ENCODE measurements at places on chromosomes 6 and 20. TPM values are rescaled to one million over a fixed set of nuclear protein-coding genes. Genes with fewer than 3 reads are reported as not detected.

Gene MARCKS
- total RNA-seq, result 26.4 TPM

- H3K4me3 ChIP-seq, result no peak overlapping the region
- H3K27ac ChIP-seq, result no peak overlapping the region
- H3K4me1 ChIP-seq, result no peaks in the 10 kb centered on the region
- no peaks in the 10 kb centered on the region for H3K27me3 ChIP-seq
- H3K36me3 ChIP-seq, result no peaks in the 10 kb centered on the region
- DNase-seq, result no peak
Observed at GRCh38 chr6:12359036-12359435, 68.9 kb downstream of the EDN1 start.

DNA sequence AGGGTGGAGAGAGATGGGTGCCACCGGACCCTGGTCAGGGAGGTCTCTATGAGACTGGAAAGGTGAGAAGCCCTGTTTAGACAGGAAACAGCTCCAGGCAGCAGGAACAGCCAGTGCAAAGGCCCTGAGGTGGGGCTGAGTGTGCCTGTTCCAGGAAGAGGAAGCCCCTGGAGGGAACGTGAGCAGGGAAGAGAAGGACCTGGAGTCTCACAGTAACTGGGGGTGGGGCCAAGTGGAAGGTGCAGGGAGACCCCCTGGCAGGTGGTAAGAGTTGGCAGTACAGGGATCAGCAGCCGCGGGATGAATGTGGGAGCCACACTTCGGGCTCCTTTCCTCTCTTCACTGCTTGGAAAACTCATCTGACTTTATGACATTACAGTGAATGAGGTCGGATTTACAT is 43.8 kb upstream of the CST5 start:
- DNase-seq, result no peak
- H3K27ac ChIP-seq, result no peak overlapping the region

Gene HLA-DOA
- 22.8 TPM for total RNA-seq

- H3K27me3 ChIP-seq, result peaks cover 92% of the 10 kb centered on the region
- H3K27ac ChIP-seq, result no peak overlapping the region
- no peak overlapping the region for H3K4me3 ChIP-seq
- no peak for DNase-seq
- no peaks in the 10 kb centered on the region for H3K4me1 ChIP-seq
Observed at GRCh38 chr20:46324960-46325703, 16.8 kb upstream of the CDH22 start.

GRCh38 chr6:47780510-47781356 is 1.1 kb upstream of the OPN5 start:
- H3K27me3 ChIP-seq, result peaks cover 4% of the 10 kb centered on the region
- peak overlapping the region; percentile 25 for H3K27ac ChIP-seq
- H3K36me3 ChIP-seq, result no peaks in the 10 kb centered on the region
- no peak overlapping the region for H3K4me3 ChIP-seq
- peak; percentile 23 for DNase-seq
- H3K4me1 ChIP-seq, result peaks cover 4% of the 10 kb centered on the region

DNA sequence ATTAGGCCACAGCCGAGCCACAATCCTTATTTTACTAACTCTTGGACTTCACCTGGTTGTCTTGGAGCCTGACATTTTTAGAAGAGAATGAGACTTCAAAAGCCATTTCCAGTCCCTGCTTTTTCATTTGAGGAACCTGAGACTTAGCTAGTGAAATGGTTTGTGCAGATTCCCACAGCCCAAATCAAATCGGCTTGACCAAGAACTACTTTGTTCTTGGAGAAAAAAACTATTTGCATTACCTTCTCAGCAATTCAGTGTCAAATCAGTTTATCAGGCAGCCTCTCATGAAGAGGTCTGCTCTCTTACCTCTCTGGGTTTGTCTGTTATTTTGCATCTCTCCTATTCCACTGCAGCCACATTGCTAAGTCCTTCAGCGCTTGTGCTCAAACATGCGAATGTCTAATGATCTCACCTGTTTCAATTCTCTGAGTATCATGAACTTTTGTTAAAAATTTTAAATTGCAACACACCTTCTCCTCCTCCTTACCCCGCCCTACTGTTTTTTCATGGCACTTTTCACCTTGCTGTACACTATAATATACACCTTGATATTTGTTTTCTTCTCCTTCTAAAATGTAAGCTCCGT is 573 bp upstream of the IFNGR1 start:
- DNase-seq, result no peak
- H3K27me3 ChIP-seq, result no peaks in the 10 kb centered on the region
- peaks cover 55% of the 10 kb centered on the region for H3K4me1 ChIP-seq

DNA sequence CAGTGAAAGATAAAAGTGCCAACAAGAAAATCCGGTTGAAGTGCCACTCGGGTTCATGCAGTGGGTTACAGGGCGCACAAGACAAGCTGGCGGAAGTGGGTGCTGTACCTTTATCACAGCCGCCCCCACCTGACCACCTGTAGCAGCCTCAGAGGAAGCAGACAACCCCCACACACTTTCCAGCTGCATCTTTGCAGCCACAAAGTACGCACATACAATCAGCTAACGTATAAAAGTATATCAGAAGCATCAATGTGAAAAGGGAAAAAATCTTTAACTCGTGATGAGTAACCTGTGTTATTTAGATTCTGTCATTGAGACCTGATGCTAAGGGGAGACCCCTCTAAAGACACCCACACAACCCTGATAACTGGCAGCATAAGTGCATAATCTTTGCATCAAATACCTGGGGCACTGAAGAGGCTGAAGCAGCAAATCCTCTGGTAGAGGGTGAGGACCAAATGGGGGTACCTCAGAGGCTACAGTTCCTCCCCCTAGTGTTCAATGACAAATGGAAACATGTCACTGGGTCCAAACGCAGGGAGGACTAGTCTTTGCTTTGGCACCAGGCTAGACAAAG is 22.1 kb downstream of the BACH2 start:
- H3K27ac ChIP-seq, result no peak overlapping the region
- DNase-seq, result no peak
- no peak overlapping the region for H3K4me3 ChIP-seq
- H3K36me3 ChIP-seq, result no peaks in the 10 kb centered on the region
- no peaks in the 10 kb centered on the region for H3K27me3 ChIP-seq

DNA sequence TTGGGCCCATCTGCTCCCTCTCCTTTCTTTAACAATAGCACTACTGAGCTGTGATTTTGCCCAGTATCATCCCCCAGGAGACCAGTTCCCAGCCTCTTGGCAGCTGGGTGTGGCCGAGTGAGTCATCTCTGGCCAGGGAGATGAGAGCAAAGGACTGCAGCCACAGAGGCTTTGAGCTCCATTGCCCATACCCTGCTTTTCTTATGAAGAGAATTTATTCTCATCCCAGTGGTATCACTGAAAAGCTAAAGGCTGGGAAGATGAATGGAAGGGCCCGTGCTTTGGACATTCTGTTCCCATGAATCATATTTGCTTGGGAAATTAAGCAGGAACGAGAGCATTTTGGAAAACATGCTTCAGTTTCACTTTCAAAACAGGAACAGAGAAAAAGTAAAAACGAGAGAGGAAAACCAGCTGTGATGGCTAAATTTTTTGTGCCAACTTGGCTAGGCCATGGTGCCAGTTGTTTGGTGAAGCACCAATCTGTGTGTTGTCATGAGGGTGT is 14.9 kb downstream of the CST3 start:
- peak; percentile 66 for DNase-seq
- no peaks in the 10 kb centered on the region for H3K36me3 ChIP-seq
- H3K4me3 ChIP-seq, result peak overlapping the region; percentile 42
- H3K27ac ChIP-seq, result peak overlapping the region; percentile 70

DNA sequence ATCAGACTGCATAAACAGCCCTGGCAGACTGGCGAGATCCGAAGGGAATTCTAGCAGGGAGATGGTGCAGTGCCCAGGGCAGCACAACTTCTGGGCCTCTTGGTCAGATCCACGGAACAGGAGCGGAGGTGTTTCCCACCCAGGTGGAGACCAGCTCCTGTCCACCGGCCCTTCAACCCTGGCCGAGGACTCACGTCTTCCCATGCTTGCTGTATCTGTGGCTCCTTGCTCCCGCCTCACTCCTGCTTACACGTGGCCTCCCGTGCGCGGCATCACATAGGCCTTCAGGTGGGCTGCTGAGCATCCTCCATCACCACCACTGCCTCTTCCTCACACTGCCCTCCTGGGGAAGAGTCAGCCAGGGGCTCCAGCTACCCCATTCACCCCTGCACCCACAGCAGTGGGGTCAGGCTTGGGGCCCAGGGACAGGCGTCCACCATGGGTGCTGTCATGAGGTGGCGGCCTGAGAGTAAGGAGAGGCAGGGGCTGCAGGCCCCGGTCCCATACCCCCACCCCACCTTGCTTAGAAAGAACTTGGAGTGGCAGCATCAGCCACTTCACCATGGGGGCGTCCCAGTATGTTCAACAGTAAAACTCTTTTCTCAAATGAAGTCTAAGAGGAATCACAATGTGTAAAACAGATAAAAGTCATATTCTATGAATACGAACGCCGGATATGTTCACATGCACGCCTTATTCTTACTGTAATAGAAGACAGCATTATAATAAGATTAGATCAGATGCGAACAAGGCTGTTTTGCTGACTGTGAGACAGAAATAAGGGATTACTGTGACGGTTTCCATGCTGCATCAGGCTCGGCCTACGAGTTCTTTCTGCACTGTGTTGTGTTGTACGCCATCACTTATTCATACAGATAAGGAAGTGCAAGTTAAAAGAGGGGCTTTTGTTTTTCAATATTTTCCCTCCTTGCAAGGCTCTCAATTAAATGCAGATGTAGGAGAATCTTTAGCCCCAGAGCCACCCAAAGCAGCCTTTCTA is 165.4 kb downstream of the GRM4 start:
- H3K4me3 ChIP-seq, result no peak overlapping the region
- H3K27me3 ChIP-seq, result peaks cover 34% of the 10 kb centered on the region
- DNase-seq, result no peak
- no peak overlapping the region for H3K27ac ChIP-seq
- no peaks in the 10 kb centered on the region for H3K4me1 ChIP-seq
- no peaks in the 10 kb centered on the region for H3K36me3 ChIP-seq

DNA sequence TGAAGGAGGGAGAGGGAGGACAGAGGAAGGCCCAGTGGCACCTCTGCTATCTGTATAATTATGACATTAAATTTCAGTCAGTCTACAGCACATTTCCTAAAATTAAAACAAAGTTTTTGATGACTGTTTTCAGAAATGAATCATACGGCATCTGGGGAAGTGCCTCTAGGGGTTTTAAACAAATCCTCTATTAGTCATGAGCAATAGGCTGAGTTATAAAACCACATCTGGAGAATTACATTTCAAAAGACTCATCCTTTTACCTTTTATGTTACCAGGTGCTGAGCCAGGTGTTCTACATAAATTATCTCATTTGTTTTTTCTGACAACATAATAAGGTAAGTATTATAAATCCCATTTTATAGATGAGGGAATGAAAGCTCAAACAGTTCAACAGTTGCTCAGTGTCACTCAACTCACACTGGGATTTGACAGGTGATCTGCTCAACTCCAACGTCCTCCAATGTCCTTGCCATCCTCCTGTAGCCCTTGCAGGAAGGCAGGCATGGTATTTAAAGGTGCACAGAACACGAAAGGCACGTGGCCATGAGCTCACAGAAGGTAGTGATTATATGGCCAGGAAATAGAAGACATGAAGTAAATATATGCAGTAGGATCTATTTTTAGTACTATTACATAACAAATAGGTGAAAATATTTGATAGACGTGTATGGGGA is 184.2 kb upstream of the MAN1A1 start:
- H3K27me3 ChIP-seq, result no peaks in the 10 kb centered on the region
- H3K4me3 ChIP-seq, result no peak overlapping the region
- no peak overlapping the region for H3K27ac ChIP-seq
- H3K4me1 ChIP-seq, result no peaks in the 10 kb centered on the region

DNA sequence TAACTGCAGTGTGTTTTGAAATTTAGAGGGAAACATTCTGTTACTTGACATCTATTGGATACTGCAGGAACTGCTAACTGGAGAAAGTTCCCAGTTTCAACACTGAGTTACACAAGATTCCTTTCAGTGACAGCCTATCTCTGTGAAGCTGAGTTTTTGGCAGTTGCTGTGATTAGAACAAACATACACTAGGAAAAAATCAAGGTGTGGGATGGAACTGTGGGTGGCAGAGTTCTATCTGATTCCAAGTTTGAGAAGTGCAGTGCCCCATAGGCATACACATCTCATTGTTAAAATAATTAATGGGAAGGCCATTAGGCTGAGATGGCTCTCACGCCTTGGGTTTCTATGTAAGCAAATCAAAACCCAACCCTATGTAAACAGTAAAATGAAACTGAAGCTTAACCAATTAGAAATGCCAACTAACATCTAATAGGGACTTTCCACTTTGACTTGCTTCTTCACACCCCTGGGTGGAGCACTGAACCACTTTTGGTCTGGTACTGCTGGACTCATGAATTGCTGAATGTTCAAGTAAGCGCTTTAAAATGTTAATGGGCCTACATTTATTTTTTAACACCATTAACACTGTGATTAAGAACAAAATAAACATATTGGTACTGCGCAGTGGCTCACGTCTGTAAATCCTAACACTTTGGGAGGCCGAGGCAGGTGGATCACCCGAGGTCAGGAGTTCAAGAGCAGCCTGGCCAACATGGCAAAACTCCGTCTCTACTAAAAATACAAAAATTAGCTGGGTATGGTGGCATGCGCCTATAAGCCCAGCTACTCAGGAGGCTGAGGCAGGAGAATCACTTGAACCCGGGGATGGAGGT is 55.2 kb upstream of the TBC1D7 start:
- peak overlapping the region; percentile 28 for H3K27ac ChIP-seq
- H3K4me1 ChIP-seq, result peaks cover 43% of the 10 kb centered on the region
- H3K4me3 ChIP-seq, result no peak overlapping the region
- H3K27me3 ChIP-seq, result no peaks in the 10 kb centered on the region

Gene SH3BGRL2
- total RNA-seq, result 5.7 TPM
